Thoracic aorta (tissue), 2 donors: ENCODE measurements at places on chromosomes 5 and 9. TPM values are rescaled to one million over a fixed set of nuclear protein-coding genes. Genes with fewer than 3 reads are reported as not detected.

Gene PFN3
- total RNA-seq, result not detected

Gene SPINK4
- total RNA-seq, result not detected

Gene PROB1
- 4.9 TPM for total RNA-seq

Gene PLEKHG4B
- total RNA-seq, result under 0.01 TPM

Gene RASEF
- total RNA-seq, result not detected

Gene PHYHD1
- total RNA-seq, result 21.1 TPM

Gene IFNA13
- not detected for total RNA-seq

Gene OR13C4
- total RNA-seq, result not detected

Gene PCDHGB5
- total RNA-seq, result 26.3 TPM

- no peak for DNase-seq
Observed at GRCh38 chr5:172505845-172506244, 51.5 kb upstream of the SH3PXD2B start.

DNA sequence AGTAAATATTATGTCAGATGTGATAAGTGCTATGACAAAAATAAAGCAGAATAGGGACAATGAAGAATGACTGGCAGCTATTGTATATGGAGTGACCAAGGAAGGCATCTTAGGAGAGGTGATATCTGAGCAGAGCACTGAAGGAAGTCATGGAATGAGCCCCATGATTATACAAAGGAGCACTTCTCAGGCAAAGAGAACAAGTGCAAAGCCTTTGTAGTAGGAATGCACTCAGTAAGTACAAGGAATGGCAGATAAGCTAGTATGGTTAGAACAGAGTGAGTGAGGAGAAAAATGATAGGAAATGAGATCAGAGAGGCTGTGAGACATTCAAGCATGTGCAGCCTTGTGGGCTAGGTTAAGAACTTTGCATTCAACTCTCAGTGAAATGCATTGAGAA, 214.8 kb downstream of the LURAP1L start:
- DNase-seq, result no peak

DNA sequence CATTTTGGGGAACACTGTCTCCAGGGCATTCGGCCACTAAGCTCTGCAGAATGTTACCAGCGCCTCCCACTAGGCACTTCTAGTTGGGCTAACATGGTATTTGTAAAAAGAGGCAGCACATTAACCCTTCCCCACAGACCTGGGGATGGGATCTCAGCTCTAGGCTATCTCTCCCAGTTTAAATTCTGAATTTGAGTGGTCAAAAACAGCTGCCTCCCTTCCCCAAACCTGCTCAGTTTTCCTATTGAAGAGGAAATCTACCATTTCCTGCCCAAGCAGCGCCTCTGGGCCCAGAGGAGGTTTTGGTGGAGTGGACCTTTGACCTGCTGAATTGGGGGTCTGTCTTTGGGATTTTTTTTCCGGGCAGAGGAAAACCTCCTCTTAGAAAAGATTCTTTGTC, 53.2 kb downstream of the ENC1 start:
- DNase-seq, result no peak

DNA sequence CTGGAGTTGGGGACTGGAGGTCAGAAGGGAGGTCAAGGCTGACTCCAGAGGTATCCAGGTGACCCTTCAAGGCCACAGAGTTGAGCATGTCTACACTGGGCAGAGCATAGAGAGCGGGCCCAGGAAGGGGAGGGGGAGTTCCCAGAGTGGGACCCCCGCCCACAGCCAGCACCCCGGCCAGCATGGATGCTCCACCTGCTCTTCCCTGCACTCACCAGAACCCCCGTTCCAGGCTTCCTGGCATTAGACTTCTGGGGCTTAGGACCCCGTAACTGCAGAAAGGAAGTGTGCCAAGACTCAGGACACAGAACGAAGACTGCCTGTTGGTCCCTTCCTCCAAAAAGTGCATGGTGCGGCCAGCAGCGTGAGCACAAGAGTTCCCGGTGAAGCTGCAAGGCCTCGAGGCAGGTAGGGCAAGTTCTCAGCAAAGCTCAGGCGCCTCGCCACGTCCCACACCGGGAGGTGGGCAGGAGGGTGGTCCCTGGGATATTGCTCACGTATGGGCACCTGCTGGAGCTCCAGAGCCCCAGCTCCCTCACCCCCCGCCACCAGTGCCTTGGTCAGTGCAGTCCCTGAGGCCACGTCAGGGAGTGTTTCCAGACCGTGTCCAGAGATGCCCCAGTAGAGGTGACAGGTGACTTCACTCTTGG, 13.8 kb downstream of the ABO start:
- DNase-seq, result no peak

DNA sequence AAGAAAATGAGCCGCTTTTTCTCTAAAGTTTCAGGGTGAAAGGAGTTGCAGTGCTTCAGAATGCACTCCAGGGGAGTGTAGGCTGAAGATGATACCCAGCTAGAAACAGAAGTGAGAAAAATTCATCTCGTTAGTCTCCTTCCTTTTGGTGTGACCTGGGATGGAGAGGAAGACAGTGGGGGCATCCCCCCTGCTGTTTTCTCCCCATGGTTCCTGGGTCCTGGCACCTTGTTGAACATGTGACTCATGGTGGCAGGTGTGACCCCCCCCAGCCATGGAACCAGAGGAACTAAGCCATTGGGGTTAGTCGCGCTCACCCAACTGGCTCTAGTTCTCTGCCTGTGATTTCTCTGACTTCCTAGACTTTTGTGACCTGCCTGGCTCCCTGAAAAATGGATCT, 424.6 kb downstream of the CSNK1G3 start:
- DNase-seq, result no peak

- DNase-seq, result no peak
Observed at GRCh38 chr9:122223435-122223834, 5.3 kb downstream of the LHX6 start.

DNA sequence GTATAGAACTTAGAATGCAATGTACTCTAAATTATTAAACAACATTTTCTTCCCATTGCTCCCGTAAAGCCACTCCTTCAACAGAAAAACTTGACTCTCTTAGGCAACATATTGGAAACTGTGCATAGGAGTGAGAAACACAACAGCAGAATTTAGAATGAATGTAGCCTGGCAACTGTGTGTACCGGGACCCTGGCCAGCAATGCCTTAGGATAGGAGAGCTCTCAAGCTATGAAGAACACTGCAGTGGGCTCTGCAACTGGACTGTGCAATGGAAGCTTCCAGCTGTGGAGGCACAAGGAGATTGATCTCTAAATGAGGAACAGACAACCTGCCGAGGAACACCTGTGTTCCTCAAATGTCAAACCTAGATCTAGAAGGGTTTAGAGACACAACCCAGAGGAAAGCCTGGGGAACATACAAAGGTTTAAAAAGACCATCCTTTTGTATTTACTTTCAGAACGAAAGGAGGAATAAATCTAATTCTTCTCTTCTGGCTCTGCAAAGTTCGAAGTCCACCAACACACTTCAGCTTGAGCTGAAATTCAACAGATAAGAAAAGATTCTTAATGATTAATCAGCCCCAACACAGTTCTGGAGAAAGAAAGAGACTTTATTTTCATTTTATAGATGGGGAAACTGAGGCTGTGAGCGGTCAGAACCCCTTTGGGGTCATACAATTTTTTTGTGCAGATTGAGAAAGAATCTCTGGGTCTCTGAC, 51.5 kb upstream of the ARL15 start:
- no peak for DNase-seq

GRCh38 chr5:165894916-165895315, 2389.5 kb downstream of the MAT2B start:
- DNase-seq, result no peak

- no peak for DNase-seq
Observed at GRCh38 chr5:38369692-38370091, 111.3 kb downstream of the EGFLAM start.

GRCh38 chr5:78760366-78760765, 111.8 kb upstream of the LHFPL2 start:
- DNase-seq, result no peak

- DNase-seq, result no peak
Observed at GRCh38 chr5:107470295-107470582, 200.5 kb downstream of the EFNA5 start.

GRCh38 chr9:130898552-130898852, 1.9 kb upstream of the QRFP start:
- DNase-seq, result no peak

GRCh38 chr5:40654377-40654991, 25.2 kb upstream of the PTGER4 start:
- no peak for DNase-seq

- no peak for DNase-seq
Observed at GRCh38 chr5:176853151-176853778, 42.9 kb downstream of the UNC5A start.

GRCh38 chr5:68047035-68047434, 168.5 kb upstream of the PIK3R1 start:
- no peak for DNase-seq

DNA sequence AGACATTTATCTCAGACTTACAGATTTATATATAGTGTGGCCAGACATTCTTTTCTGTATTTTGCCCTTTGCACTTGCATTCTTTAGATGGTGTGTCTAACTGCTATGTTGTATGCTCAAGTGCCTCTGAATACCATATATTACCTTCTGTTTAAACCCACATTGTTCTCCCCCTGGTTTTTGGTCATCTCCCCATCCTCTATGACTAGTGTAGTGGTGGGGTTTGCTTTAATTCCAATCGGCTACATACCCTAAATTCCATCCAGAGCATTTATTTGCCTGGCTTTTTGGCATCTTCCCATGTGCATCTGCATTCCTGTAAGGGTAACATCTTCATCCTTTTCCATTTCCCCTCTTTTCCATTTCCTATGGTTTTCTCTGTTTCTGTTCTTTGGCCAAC, 271.0 kb upstream of the SLC30A5 start:
- no peak for DNase-seq

DNA sequence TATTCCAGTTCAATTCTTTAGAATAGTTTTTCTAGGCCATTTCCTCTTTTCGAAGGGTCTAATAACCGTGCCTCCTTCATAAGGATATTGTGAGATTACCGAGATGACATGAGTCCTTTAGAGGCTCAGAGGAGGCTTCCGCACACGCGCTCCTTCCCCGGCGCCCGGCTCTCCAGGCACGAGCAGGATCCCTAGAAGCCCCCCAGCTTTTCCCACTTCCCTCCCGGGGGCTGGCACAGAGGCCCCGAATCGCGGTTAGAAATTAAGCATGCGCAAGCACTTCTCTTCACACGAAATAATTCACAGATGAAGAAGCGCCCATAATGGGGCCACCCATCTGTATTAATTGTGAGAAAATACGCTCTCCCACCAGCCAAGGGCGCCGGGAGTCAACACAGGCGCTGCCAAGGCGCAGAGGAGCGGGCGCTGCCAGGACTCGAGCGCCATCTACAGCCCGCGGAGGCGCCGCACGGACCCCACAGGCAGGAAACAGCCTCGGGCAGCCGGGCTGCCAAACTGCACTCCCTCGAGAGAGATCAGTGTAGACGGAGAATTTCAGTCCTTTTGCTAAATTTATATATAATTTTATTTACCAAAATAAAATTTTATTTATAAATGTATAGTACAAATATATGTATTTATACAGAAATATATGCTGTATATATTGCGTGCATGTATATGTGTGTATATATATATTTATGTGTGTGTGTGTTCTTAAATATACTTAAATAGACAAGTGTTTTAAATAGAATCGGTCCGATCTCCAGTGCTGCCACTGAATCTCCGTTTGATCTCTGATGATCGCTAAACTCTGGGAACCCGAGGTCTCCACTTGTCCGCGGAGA, 258.1 kb upstream of the NFIL3 start:
- no peak for DNase-seq

DNA sequence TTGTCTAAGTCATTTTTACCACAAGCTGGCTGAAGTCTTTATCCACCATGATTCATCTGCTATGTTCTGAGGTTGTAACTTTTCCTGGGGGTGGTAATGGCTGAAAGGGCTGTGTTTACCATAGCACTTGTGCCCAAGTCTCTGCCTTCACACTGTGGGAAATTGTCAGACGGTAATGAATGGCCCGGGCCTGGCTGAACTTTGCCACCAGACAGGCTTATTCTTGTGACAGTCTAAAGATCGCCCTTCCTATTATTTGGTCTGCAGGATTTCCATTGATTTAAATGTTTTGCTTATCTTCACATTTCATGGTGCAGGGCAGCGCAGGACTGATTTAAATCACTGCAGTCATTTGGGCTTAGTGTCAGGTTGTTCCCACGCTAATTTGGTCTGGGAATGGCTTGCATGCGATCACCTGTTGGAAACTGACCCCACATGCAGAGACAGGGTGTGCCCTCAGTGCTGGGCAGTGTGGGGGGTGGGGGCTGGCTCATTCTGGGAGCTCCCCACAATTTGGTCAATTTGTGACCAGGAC, 109.3 kb upstream of the ICE1 start:
- DNase-seq, result no peak

GRCh38 chr5:181045316-181045715, 5.2 kb downstream of the BTNL9 start:
- DNase-seq, result no peak

DNA sequence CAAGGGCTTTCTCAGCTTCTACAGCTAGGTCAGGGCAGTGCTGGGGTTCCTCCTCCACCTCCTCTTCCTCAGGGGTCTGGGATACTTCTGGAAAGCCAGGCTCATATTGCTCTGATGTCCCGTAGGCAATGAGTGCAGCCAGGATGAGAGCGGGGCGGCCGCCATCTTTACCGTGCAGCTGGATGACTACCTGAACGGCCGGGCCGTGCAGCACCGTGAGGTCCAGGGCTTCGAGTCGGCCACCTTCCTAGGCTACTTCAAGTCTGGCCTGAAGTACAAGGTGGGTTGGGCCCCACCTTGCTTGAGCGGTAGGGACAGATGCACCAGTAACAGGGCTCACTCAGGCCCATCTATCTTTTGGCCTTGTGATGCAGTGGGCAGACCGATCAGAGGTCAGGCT, 34.8 kb downstream of the GSN start:
- DNase-seq, result no peak

GRCh38 chr5:114176356-114176755, 185.5 kb upstream of the KCNN2 start:
- DNase-seq, result no peak

- DNase-seq, result no peak
Observed at GRCh38 chr5:5188376-5189050, 48.4 kb downstream of the ADAMTS16 start.

- DNase-seq, result no peak
Observed at GRCh38 chr5:61866930-61867329, 439.1 kb upstream of the KIF2A start.

- no peak for DNase-seq
Observed at GRCh38 chr5:135110785-135111596, 77.0 kb upstream of the PITX1 start.

DNA sequence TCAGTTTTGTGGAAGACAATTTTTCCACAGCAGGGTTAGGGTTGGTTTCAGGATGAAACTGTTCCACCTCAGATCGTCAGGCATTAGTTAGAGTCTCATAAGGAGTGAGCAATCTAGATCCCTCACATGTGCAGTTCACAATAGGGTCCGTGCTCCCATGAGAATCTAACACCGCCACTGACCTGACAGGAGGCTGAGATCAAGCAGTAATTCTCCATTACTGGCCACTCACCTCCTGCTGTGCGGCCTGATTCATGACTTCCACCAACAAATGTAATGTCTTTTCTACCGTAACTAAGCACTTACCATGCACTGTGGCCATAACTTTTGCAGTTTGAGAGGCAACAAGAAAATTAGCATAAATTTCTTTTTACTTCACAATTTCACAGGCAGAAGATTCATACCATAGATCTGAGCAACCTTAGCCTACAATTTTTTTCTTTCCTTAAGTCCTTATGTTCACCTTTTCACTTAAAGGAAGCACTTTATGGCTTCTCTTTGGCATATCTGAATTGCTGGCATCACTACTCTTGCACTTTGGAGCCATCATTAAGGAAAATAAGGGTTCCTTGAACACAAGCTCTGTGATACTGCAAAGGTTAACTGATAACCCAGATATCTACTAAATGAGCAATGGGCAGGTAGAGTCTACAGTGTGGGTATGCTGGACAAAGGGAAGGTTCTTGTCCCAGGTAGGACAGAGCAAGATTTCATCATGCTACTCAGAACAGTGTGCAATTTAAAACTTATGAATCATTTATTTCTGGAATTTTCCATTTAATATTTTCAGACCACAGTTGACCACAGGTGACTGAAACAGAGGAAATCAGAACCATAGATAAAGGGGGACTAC, 83.0 kb upstream of the IFNK start:
- DNase-seq, result no peak
